NCI-H2107 (cell line): ENCODE measurements at places on chromosomes 12 and 14.

DNA sequence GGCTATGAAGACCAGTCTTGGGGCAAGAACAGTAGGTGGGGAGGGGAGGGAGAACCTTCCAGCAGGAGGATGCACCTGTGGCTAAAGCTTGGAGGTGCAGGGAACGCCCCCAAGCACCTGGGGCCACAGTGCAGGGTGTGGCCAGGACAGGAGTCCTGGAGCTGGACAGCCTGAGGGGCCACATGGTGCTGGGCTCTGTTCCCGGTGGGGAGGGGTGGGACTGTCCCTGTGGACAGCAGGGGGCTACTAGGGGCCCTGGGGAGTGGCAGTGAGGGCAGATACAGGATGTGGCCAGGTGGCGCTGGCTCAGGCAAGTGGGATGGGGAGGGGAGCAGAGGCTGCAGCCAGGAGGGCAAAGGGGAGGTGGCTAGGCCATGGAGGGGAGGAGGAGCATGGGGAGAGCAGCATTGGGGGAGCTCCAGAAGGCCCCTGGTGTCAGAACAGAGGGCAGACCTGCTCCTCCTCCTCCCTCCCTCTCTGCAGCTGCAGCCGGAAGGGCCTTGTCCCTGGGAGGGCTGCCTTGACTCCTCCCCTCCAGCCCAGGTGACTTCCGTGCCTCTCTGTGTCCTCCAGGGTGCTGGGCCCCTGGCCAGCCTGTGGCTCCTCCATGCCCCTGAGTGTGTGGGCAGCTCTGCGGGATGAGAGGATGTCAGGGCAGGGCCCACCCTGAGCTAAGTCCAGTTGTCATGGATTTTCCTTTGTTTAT, 68.4 kb upstream of the DLK1 start:
- DNase-seq: peak; percentile 49

DNA sequence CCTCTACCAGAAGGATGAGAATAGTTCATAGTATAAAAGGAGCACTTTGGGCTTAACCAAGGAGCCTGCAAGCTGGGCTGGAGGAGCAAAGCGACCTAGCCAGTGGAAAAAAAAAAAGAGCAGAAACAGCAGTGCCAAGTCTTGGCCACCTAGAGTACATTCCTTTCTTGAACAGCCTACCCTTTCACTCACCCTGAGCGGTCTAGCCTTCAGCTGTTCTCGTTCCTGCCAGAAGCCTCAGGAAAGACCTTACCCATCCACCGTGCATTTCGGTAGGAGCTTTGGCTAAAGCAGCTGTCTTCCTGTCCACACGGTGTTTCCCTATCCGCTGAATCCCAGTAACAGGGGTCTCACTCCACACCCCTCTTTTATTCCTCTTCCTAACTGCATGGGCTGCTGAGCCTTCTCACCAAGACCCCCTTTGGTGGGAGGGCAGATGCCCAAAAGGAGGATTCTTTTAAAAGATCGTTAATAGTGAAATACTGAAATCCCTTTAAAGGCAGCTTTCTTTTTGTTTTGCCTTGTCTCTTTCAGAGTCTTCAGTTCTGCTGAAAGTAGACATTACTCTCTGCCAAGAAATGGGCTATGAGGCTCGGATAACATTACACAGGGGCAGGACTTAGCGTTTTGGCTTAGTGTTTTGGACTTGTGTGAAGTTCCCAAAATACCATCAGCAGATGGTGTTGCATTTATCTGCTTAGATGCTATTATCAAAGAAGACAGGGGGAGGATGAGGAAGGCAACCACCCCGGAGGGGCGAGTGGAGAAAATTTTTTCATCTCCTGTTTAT, 88.5 kb upstream of the METAP2 start:
- no peak for DNase-seq

DNA sequence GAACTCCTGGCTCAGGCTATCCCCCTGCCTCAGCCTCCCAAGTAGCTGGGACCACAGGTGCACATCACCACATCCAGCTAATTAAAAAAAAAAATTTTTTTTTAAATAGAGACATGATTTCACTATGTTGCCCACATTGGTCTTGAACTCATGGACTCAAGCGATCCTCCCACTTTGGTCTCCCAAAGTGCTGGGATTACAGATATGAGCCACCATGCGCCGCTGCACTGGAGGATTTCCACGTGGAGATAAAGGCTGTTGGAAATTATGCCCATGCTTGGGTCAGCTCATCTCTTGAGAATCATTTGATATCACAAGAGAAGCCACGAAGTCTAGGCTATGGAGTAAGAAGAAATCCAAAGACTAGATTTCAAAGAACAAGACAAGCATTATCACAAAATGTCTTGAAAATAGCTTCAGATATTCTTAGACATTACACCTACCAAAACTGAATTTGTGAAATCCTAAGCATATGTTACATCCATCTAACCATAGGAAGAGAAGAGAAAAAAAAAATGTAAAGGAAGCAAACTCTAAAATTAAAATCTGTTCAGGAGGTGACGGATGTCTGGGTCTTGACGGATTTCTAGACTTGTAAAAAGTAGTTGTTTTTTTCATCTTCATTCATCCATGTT, 99.1 kb downstream of the PTPN11 start:
- DNase-seq: no peak

DNA sequence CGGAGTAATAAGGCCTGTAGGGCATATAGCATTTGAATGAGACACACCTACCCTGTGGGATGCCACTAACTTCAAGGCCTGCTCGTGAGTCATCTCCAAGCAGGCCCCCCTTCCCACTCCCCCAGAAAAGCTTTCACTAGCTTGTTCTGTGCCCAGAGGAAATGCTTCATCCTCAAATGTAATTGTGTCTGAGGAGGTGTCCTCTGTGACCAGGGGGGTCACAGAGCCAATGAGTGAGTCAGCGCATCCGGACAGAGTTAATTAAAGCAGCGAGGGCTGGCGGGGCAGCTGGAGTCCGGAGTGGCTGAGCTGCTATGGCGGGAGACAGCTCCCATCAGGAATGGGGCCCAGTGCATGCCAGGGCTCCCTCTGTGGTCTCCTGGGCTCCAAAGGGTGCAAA, 27.0 kb upstream of the ESRRB start:
- no peak for DNase-seq

- no peak for DNase-seq
Measured at GRCh38 chr12:59710004-59710628, 114.3 kb downstream of the SLC16A7 start.

DNA sequence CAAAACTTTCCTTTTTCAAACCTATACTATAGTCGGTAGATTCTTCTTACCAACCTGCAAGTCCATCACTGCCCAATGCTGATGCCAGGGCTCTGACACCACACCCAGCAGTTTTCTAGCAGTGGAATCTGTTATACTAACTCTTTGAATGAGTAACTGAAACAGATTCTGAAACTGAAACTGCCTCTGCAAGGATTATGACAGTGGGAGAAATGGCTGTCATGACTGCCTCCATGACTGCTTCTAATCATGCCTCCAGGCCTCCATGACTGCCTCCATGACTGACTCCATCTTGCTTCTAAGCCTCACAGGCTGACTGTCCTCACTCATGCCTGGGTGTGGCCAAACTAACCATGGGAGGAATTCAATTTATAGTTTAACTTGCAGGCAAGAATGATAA, 29.4 kb upstream of the OXA1L start:
- no peak for DNase-seq

- DNase-seq: no peak
Measured at GRCh38 chr14:66087231-66087630, 398.9 kb upstream of the CCDC196 start.

DNA sequence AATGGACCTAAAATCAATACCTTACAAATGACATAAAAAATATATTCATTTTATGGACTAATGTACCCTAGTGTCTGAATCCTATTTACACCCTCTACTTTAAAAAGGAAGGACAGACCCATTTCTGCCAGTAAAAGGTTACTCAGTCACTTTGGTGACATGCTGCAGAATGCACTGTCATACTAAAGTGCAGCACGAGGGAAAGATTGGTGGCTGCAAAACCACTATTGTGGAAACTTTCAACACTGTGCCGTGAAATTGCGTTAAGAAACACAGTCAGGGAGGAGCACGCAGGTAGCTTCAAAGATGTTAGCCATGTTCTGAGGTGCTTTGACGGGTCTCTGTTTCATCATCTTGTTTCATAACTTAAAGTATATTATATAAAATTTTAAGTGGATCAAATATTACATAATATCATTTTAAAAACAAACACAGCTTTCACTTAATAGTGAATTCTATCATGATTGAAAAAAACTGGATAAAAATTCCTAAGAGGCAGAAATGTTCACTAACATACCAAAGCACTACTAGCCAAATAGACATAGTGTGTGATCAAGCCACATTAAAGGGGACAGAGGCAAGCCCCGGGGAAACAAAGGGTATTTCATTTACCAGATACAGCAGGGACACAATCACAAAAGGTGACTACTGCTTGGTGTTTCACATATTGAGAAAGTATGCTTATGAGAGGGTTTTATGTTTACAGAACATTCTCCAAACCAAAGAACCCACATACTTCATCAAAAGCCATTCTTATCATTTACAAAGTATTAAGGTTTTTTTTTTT, 330.8 kb upstream of the SOX5 start:
- no peak for DNase-seq
